ENCODE measurements at places on chromosomes 11 and 22.

DNA sequence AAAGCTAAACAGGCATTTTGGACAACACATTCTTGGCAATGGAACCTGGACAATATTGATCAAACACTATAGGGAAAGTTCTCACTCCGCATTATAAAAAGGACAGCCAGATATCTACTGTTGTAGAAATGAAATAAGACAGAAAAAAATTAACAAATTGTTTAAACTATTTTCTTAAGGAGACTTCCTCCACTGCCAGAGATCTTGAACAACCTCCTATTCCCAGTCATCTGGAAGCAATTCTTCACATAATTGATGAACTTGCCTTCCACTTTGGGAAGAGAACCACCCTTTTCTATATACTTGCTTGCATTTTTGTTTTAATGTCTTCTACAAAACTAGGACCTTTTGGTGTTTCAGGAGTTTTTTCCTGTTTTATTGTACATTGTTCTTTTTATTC is 216.1 kb downstream of the CASP12 start:
- no peak for DNase-seq

DNA sequence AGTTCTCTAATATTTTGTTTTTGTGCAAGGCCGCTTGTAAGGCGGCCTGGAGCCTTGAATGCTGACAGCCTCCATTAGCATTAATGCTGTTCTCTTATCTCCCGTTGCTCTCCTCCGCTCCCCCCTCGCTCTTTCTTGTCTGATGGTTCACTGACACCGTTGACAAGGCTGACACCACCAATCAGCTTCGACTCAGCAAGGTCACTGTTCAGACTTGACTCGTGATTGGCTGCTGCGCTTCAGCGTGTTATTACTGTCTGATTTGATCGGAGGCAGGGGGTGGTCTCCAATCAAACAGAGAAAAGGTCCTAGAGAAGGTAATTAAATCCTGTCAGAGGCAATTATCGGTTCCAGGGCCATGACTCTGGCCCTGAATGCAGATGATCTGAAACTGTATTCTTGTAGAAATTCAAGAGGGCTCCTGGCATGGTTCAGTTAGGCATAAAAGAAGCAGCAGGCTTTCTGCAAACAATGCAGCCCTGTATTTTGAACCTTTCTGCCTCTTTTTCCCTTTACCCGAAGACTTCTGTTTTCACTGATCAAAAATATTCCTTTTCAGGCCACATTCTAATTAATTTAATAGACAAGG is 49.3 kb upstream of the MPPED2 start:
- peak; percentile 10 for DNase-seq

- DNase-seq, result no peak
Observed at GRCh38 chr11:75159151-75159953, 8.4 kb downstream of the SLCO2B1 start.

DNA sequence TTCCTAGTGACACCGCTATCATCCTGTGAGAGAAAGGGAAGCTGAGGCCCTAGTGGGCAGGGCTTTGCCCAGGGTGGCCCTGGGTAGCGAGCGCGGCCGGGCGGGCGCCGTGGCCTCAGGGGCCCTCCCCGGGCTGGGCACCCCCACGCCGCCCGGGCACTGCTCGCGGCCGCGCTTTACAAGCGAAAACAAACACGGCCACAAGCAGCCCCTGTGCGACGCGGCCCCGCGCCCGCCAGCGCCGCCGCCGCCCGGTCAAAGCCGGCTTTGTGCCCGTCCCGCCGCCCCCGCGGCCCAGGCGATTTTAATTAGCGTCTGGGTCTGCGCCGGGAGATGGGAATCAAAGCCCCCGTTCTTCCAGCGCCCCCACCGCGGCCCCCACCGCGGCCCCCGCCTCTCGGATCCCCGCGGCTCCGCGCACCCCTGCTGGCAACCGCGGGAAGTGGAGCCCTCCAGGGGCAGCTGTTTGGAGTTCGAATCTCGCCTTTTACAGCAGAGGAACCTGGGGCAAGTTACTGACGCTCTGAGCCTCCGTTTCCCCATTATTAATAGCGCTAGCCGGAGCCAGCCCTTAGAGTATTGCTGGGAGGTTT is 47.9 kb downstream of the CHRDL2 start:
- no peak for DNase-seq

GRCh38 chr11:72513411-72513810 is 79.1 kb upstream of the CLPB start:
- DNase-seq, result no peak

GRCh38 chr11:109956124-109956793 is 136.9 kb upstream of the ZC3H12C start:
- no peak for DNase-seq

GRCh38 chr22:30170129-30170528 is 76.4 kb downstream of the LIF start:
- no peak for DNase-seq

DNA sequence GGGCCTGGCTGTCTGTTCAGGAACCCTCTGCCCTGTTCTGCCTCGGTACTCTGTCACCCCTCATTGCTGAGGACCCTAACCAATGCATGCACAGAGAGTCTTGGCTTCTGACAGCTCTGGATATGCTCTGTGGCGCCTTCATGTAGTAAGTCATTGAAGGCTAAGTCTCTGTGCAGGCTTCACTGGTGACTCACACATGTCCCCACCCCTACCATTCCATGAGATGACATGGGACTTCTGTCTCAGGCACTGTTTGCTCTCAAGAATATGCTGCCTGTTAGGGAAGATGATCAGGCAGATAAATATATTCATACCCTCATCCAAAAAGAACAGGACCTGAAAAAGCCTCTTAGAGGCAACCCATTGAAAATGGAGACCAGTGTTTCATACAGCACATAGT is 43.6 kb upstream of the HORMAD2 start:
- no peak for DNase-seq

DNA sequence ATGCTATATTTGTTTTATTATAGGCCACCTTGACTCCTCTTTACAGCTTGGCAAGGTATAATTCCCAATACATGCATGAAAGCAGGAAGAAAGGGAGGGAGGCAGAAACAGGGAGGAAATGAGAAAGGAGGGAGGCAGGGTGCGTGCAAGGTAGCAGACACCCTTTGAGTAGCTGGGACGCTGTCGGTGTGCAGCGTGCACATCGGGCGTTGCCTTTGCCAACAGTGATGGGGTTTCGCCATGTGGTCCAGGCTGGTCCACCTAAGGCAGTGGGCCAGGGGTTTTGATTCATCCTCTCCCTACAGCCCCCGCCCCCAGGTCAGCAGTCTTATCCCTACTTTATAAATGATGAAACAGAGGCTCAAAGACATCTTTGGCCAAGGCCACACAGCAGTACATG is 25.0 kb upstream of the PHF21B start:
- no peak for DNase-seq

- no peak for DNase-seq
Observed at GRCh38 chr11:40393511-40393910, 1065.9 kb downstream of the LRRC4C start.

DNA sequence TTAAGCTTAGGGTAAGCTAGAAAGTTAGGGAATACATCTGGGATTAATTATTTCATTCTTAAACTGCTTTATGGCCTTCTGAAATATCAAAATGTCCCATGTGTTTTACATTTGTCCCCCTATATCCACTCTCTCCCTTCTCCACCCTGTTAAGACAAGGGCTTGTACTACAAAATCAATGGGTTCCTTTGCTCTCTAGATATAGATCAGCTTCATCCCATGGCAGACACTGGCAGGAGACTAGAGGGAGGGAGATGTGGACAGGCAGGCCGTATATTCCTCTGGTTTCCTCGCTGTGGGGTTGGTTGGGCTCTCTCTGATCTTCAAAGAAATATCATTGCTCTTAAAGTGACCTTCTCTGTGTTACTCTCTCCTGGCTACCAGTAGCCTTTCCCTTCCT is 1281.0 kb downstream of the LRRC4C start:
- DNase-seq, result no peak

DNA sequence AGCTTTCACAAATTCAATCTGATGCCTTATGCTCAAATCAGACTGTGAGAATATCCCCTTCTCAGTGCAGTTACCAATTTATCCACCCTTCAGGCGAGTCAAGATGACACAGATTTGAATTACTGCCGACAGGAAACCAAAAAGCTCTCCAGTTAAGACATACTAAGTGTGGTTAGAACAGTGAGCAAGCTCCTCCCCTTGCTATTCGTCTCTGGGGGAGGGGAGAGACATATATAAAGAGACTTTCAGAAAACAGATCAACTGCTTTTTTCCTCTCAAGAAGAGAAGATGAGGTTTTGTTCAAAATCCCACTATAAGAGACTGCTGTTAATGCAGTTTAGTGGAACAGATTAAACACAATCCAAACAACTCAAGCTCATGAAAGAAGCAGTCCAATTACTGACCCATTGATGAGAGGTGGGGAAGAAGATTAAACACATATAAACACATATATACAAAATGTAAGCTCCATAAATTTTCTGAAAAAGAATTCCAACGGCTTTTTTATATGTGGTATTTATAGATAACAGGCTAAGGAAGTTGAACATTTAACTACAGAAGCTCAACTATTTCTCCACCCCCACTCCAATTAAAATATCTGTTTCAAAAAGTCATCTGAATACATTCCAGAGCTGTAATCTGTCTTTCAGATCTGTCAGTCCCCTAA is 102.7 kb downstream of the MRTFA start:
- no peak for DNase-seq

Data from right renal cortex interstitium (tissue), 3 donors.